NCI-H524 treated with DMSO at 0.1 percent for 48 hours (cell line): ENCODE measurements at places on chromosomes 3 and 15.

GRCh38 chr3:105865016-105865623, 3.7 kb downstream of the CBLB start:
- no peak for DNase-seq

DNA sequence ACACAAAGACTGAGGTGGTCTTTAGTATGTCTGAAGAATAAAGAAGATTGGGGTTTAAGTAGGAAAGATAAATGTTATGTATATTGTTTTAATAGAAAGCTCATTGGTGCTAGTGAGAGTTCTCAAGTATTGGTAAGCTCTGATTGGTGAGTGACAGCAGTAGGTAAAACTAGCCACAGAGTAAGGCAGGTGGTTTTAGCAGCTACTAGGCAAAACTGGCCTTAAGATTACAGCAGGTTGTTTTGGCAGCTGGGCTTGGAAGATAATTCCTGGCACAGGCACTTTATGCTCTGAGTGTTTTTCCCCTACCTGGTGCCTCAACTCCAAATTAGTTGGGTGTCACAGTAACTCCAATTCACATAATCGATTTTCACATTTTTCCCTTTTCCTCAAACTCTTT, 66.3 kb downstream of the STAG1 start:
- DNase-seq = no peak

DNA sequence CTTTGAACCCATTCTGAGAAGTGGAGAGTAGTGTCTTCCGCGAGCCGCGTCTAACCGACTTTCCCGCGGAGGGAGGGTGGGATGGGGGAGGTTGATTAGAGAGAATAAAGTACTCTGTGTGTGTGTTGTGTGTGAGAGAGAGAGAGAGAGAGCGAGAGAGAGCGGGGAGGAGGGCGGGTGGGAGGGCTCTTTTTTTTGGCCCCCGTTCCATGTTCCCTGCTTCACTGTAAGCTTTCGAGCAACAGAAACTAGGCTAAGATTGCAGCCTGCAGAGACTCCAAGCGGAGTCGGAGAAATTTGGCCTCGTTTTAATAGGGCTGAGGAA, 1.6 kb upstream of the MEIS2 start:
- DNase-seq = no peak

GRCh38 chr3:75171630-75172230, 492.4 kb upstream of the FRG2C start:
- no peak for DNase-seq
